ENCODE measurements at places on chromosomes 6 and 20.
A peak's percentile ranks its signal among the peaks of the same experiment; 100 is the strongest.

DNA sequence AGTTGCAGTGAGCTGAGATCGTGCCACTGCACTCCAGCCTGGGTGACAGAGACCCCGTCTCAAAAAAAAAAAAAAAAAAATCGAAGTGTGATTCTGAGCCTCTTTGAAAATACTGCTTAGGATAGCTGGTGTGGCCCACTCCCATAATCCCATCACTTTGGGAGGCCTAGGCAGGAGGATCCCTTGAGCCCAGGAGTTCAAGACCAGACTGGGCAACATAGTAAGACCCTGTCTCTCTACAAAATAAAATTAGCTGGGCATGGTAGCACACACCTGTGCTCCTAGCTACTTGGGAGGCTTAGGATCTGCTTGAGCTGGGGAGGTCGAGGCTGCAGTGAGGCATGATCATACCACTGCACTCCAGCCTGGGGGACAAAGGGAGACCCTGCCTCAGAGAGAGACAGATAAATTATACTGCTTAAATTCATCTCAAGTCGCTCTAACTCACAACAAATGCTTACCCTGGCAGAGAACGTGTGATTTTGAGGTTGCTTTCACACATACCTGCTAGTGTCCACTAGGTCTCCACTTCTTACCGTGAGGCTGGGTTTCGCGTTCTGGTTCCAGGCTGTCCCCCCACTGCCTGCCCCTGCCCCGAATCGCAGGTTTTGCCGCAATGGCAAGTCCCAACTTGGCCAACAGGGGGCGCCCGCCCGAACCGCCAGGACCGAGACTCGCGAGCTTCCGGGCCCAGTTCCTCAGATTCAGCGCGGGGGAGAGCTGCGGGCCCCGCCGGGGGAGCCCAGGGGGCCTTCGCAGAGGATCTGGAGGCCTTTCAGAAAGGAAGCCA, 12.3 kb upstream of the TMC2 start:
- DNase-seq: peak; percentile 94

DNA sequence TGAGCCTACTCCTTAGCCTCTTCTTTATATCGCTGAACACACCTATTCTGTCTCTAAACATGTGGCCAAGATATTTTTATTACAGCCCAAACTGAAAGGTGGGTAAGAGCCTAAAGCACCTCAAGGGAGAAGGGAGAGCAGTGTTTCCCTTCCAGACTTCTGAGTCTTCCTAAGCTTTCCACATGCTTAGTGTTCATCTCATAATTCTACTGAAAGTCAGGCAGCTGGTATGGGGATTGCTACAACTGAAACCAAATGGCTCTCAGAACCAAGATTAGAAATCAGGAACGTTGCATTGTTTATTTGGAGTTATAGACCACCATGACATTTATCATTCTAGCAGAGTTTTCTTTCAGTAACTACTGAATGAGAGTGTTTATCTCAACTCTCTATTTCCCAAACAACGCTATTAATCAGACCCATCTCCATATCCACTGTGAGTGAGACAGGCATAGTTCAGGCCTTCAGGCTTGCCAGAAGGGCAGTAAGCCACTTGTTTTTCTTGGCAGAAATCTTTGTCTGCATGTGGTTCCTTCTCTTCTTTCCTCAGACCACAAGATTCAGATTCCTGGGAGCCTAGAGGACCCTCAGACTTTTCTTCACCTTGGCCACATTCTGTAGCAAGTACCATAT, 22.8 kb downstream of the VGLL2 start:
- DNase-seq: no peak

- DNase-seq: no peak
Measured at GRCh38 chr6:80249897-80250296, 143.4 kb downstream of the BCKDHB start.

- DNase-seq: no peak
Measured at GRCh38 chr20:36919715-36920333, 31.7 kb downstream of the SAMHD1 start.

DNA sequence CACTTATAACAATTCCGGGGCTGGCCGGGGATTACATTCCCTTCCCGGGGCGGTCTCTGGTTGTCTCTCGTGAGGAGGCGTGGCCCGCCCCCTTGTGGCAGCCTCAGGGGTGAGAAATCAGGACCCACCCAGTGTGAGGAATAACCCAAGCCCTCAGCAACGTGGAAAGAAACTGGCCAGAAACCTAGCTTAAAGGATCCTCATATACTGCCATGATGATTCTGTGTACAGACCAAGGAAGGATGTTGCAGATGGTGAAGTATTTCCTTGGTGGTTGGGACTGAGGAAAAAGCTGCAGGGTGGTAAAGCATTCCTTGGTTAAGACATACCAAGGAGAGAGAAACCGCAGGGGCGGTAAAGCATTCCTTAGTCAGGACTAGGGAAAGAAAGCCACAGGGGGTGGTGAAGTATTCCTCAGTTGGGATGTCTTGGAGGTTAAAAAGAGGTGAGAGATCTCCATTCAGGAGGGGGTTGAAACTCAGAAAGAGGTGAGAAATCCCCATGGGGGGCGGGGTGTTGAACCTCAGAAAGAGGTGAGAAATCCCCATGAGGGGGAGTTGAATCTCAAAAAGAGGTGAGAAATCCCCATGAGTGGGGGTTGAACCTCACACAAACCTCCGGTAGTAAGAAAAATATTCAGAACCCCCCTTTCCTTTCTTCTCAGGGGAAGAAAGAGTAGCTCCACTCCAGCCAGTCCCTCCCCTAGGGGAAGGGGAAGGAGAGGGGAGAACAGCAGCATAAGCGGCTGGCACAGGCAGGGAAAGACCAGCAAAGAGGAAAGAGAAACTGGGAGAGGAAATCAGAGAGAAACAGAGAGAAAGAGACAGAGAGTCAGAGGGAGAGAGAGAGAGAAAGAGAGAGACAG, 238.1 kb downstream of the RNGTT start:
- peak; percentile 47 for DNase-seq

- no peak for DNase-seq
Measured at GRCh38 chr6:102390541-102390940, 997.0 kb downstream of the GRIK2 start.

GRCh38 chr6:26322645-26323482, 42.1 kb upstream of the BTN3A2 start:
- peak; percentile 64 for DNase-seq

GRCh38 chr6:65646544-65646943, 60.5 kb downstream of the EYS start:
- DNase-seq: no peak

DNA sequence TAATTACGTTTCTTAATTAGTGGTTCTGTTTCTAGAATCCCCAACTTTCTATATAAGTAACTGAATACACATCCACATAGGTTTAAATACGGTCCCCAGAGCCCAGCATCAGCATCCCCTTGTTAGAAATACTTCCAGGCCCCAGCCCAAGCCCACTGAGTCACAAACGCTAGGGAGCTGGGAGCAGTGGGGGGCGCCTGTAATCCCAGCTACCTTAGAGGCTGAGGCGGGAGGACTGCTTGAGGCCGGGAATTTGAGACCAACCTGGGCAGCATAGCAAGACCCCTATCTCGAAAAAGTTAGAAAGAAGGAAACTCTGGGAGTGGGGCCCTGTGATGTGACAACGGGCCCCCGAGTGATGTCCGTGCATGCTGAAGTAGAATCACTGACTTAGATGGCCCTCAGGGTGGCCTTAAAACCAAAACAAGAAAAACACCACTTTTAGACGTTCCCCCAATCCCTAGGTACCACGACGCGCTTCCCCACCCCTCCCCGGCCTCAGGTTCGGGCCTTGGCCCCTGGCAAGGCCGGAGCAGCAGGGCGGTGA, 1.3 kb upstream of the PPP1R3G start:
- DNase-seq: no peak

GRCh38 chr6:17585766-17586490, 14.2 kb upstream of the FAM8A1 start:
- DNase-seq: no peak

DNA sequence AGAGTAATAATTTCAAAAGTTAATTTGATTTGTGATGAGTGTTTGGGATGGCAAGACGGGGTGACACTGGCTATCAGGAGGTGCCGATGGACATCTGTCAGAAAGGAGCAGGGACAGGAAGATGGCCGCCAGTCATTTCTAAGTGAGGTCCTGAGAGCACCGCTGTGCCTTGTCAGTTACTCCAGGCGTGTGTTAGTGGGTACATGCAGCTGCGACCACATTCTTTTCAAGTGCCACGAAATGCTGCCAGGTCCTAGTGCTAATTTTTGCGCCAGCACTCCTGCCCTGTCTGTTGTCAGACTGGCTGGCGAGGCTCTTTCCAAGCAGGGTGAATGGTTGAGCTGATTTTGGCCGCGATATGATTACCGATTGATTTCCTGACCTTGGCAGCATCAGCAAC, 64.6 kb upstream of the INSM1 start:
- DNase-seq: no peak

DNA sequence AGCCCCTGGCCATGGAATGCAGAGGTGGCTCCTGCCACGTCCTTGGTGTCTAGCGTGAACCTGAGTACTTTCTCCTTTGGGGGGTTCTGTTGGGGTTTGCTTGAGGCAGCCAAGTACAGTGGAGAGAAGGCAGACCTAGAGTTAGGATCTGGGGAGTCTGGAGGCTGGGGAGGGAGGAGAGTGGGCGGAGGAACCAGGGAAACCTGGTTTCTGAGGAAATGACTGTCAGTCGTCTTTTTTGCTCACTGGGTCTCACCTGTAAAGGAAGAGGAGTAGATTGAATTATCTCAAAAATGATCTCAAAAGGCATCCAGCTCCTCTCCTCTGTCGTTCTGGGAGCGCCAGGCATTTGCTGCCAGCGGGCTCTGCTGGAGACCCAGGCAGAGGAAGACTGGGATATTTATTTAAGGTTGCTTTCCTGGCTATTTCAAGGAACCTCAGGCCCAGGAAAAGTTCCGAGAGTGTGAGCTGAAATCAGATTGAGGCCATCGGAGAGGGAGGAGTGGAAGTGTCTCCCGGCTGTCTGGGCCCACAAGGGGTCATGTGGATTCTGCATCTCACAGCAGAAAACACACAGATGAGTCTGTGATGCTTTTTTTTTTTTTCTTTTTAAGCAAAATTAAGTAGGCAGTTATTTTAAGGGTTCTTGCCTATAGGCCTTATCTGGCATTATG, 16.1 kb downstream of the EPB41L1 start:
- DNase-seq: no peak

GRCh38 chr6:111725446-111726112, 119.9 kb upstream of the TRAF3IP2 start:
- DNase-seq: no peak

DNA sequence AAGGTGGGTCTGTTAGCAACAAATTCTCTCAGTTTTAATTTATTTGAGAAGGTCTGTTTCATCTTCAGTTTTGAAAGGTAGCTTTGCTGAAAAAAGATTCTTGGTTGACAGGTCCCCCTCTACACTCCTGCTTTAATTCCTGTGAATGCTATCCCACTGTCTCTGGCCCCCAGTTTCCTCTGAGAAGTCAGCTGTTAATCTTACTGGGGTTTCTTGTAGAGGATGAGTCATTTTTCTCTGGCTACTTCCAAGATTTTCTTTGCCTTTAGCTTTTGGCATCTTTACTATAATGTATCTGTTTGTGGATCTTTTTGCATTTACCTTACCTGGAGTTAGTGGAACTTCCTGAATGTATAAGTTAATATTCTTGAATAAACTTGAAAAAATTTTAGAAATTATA, 122.7 kb downstream of the MMS22L start:
- no peak for DNase-seq

GRCh38 chr6:142726616-142727015, 218.4 kb downstream of the HIVEP2 start:
- no peak for DNase-seq

- no peak for DNase-seq
Measured at GRCh38 chr6:105243487-105243886, 63.7 kb upstream of the POPDC3 start.

GRCh38 chr6:20660534-20660933, 126.3 kb downstream of the CDKAL1 start:
- DNase-seq: no peak

- DNase-seq: no peak
Measured at GRCh38 chr6:137045222-137045789, 541 bp upstream of the IL20RA start.

DNA sequence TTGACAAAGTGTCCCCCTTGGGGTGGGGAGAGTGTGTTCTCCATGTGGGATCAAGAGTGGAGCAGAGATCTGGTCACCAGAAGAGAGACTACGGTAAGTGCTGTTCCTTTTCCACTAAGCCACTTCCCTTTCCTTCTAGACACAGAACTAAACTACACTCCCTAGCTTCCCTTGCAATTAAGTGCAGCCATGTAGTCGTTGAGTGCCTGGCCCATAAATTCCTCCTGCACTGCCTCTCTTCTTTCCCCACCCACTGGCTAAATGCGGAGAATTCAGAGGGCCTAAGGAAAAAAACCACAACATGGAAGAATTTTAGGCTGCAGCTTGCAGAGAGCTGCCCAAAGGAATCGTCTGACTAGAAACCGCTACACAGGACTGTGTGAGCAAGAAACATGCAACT, 1.5 kb downstream of the WDR27 start:
- no peak for DNase-seq

DNA sequence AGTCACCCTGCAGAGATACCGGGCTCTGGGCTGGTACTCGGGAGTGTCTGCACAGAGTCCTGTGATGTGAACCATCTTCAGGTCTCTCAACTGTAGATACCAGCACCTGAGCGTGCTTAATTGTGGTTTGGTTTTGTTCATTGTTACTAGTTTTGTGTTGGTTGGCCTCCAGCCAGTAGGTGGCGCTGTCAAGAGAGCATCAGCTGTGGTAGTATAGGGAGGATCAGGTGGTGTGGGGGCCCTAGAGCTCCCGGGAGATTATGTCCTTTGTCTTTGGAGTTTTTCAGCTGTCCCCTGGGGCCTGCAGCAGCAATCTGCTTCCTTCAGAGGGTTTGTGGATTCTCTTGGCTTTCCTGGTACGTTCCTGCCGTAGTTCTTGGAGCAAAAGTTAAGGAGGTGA, 67.9 kb downstream of the CDYL start:
- DNase-seq: peak; percentile 17

- DNase-seq: peak; percentile 35
Measured at GRCh38 chr6:1610497-1611321, 994 bp downstream of the FOXC1 start.

DNA sequence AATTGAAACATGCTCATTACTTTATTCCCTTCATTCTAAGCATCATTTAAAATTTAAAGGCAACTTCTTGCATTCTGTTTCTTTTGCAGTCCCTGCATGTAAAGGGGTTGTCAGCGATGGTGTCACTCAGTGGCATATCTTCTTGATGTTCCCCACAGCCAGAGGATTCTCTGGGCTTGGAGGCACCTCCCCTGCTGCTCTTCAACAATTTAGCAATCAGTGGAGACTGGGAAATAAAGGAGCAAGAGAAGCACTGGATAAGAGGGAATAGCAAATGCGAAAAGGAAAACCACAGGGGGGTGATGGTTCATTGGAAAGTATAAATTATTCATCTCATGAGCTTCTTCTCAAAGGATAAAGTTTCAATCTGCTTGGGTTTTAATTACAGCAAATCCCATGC, 30.7 kb upstream of the MC3R start:
- no peak for DNase-seq

GRCh38 chr6:27121640-27122039, 125.9 kb upstream of the PRSS16 start:
- DNase-seq: no peak

DNA sequence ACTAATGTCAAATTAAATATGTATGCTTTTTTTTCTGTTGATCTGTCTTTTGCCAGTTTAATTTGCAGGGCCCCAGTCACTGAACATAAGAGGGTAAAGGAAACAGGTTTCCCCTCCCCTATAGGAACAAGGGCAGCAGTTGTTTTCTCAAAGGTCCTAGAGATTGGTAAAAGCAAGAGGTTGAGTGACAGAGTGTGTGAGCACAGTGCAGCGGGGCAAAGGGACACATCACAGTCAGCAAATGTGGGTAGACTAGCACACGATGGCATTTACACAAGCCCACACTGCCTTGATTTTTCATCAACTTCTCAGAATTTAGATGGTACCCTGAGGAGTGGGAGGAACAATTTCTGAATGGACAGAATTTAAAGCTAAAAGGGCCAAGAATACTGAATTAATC, 138.7 kb upstream of the MYLIP start:
- DNase-seq: no peak
